ENCODE measurements at places on chromosomes 12 and 14. TPM values are rescaled to one million over a fixed set of nuclear protein-coding genes. Genes with fewer than 3 reads are reported as not detected.

- H3K27me3 ChIP-seq = no peaks in the 10 kb centered on the region
- H3K27ac ChIP-seq = no peak overlapping the region
- H3K4me3 ChIP-seq = no peak overlapping the region
- DNase-seq = no peak
- H3K4me1 ChIP-seq = no peaks in the 10 kb centered on the region
- H3K36me3 ChIP-seq = peaks cover 76% of the 10 kb centered on the region
Measured at GRCh38 chr12:50689437-50689836, 74.5 kb upstream of the ATF1 start.

DNA sequence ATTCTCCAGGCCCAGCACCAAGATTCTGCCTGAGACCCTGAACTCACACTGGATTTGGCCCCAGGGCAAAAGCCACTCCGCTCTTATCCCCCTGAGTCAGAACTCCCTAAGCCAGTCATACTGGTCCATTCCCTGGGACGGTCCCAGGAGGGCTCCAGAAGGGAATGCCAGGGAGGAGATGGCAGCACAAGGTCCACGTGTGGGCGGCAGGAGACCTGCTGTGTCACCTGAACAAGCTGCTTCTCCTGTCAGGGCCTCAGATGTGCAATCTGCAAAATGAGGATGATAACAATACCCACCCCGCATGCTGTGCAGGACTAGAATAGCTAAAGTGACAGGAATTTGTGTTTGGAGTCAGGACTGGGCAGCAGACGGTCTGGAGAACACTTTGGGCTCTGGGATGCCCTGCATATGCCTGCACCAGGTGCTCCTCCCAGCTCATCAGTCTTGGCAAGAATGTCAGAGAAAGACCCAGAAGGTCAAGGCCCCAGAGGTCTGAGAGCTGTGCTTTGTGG is 40.3 kb downstream of the CMKLR1 start:
- H3K36me3 ChIP-seq = no peaks in the 10 kb centered on the region
- H3K4me1 ChIP-seq = peaks cover 32% of the 10 kb centered on the region
- H3K4me3 ChIP-seq = no peak overlapping the region
- no peak for DNase-seq

DNA sequence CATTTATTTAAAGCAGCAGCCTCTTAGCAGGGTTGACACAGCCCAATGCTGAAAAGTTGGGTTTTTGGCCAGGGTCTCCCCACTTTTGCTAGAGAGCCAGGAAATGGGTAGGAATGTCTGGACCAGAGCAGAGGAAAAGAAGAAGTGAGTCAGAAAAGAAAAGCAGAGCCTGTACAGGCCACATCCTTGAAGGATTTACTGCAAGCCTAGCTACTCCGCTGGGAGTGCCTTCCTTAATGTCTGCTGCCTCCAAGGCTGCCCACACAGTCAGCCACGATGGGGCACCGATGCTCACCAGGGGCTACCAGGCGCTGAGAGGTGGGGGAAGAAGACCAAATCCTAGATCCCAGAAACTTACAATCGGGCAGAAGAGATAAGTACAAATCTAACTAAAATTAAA is 139.2 kb downstream of the C12orf75 start:
- no peak overlapping the region for H3K4me3 ChIP-seq
- no peaks in the 10 kb centered on the region for H3K27me3 ChIP-seq
- H3K4me1 ChIP-seq = peaks cover 10% of the 10 kb centered on the region
- H3K27ac ChIP-seq = no peak overlapping the region

- H3K4me1 ChIP-seq = no peaks in the 10 kb centered on the region
- no peaks in the 10 kb centered on the region for H3K36me3 ChIP-seq
- H3K27ac ChIP-seq = no peak overlapping the region
- no peak for DNase-seq
- H3K27me3 ChIP-seq = no peaks in the 10 kb centered on the region
- no peak overlapping the region for H3K4me3 ChIP-seq
Measured at GRCh38 chr12:97182769-97183168, 275.7 kb downstream of the NEDD1 start.

GRCh38 chr12:40446385-40446784 is 221.6 kb downstream of the LRRK2 start:
- H3K27me3 ChIP-seq = no peaks in the 10 kb centered on the region
- no peak for DNase-seq
- no peak overlapping the region for H3K27ac ChIP-seq

DNA sequence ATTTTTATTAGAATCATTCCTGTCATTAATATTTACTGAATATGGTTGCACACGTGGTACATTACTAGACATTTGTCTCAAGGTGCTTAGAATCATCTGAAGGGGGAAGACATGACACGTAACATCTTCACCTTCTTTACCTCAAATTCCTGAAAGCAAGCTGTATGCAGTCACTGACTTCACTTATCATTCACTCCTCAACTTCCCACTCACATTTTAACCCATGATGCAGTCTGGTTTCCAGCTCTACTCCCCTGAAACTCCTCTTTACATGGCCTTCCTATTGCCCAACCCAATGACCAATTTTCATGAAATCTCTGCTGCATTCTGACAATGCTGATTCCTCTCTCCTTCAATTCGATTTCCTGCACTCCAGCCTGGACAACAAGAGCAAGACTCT is 5.8 kb upstream of the PSMC6 start:
- H3K27ac ChIP-seq = no peak overlapping the region
- no peaks in the 10 kb centered on the region for H3K27me3 ChIP-seq
- H3K36me3 ChIP-seq = no peaks in the 10 kb centered on the region
- no peak overlapping the region for H3K4me3 ChIP-seq
- H3K4me1 ChIP-seq = peaks cover 2% of the 10 kb centered on the region

DNA sequence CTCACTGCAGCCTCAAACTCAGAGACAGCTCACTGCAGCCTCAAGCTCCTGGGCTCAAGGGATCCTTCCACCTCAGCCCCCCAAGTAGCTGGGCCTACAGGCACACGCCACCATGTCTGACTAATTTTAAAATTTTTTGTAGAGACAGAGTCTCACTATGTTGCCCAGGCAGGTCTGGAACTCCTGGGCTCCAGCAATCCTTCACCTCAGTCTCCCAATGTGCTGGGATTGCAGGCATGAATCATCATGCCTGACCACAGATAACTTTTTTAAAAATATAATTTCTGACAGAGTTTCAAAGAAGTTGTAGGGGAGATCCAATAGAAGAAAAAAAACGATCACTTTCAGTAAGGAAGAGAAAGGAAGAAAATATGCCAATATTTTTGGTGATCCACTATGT is 189.7 kb upstream of the CDKN3 start:
- no peaks in the 10 kb centered on the region for H3K4me1 ChIP-seq
- no peak overlapping the region for H3K27ac ChIP-seq
- no peaks in the 10 kb centered on the region for H3K27me3 ChIP-seq
- H3K36me3 ChIP-seq = no peaks in the 10 kb centered on the region
- no peak for DNase-seq

GRCh38 chr14:71675900-71676287 is 256.3 kb upstream of the RGS6 start:
- no peaks in the 10 kb centered on the region for H3K4me1 ChIP-seq
- no peak overlapping the region for H3K4me3 ChIP-seq
- H3K36me3 ChIP-seq = peaks cover 9% of the 10 kb centered on the region
- no peak overlapping the region for H3K27ac ChIP-seq
- no peak for DNase-seq
- H3K27me3 ChIP-seq = no peaks in the 10 kb centered on the region

- no peaks in the 10 kb centered on the region for H3K27me3 ChIP-seq
- H3K27ac ChIP-seq = peak overlapping the region; percentile 23
- DNase-seq = peak; percentile 14
Measured at GRCh38 chr12:42585154-42585840, 4.2 kb downstream of the PRICKLE1 start.

DNA sequence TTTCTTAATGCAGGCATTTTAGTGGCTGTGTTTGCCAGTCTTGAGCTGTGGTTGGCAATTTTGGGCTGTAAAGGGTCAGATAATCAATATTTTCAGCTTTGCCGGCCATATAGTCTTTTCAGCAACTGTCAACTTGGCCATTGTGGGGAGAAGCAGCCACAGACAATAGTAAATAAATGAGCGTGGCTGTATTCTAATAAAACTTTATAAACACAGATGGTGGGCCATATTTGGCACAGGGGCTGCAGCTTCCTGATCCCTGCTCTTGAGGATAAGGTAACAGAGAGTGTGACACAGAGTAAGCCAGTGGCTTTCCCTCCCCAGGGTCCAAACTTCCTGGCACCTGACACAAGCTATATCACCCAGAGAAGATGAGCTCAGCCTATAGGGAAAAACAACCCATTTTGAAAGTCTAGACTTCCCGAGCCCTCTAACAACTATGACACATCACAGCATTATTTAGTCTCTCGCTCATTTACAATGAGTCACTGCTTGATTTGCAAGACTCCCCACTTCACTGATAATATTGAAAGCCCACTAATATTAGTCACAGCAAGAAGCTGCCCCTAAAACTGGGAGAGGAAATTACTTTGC is 163.1 kb upstream of the TMPO start:
- H3K27me3 ChIP-seq = no peaks in the 10 kb centered on the region
- no peak overlapping the region for H3K4me3 ChIP-seq
- no peak overlapping the region for H3K27ac ChIP-seq
- DNase-seq = no peak
- no peaks in the 10 kb centered on the region for H3K4me1 ChIP-seq

The SERPINA10 gene
- total RNA-seq = not detected

GRCh38 chr12:91138337-91138920 is 27.1 kb upstream of the LUM start:
- DNase-seq = no peak
- H3K27me3 ChIP-seq = no peaks in the 10 kb centered on the region
- H3K27ac ChIP-seq = peak overlapping the region; percentile 18
- H3K36me3 ChIP-seq = no peaks in the 10 kb centered on the region
- peaks cover 28% of the 10 kb centered on the region for H3K4me1 ChIP-seq

GRCh38 chr12:52362118-52362726 is 5.1 kb downstream of the KRT85 start:
- no peak overlapping the region for H3K27ac ChIP-seq
- H3K4me3 ChIP-seq = no peak overlapping the region
- DNase-seq = no peak
- no peaks in the 10 kb centered on the region for H3K27me3 ChIP-seq
- no peaks in the 10 kb centered on the region for H3K4me1 ChIP-seq

DNA sequence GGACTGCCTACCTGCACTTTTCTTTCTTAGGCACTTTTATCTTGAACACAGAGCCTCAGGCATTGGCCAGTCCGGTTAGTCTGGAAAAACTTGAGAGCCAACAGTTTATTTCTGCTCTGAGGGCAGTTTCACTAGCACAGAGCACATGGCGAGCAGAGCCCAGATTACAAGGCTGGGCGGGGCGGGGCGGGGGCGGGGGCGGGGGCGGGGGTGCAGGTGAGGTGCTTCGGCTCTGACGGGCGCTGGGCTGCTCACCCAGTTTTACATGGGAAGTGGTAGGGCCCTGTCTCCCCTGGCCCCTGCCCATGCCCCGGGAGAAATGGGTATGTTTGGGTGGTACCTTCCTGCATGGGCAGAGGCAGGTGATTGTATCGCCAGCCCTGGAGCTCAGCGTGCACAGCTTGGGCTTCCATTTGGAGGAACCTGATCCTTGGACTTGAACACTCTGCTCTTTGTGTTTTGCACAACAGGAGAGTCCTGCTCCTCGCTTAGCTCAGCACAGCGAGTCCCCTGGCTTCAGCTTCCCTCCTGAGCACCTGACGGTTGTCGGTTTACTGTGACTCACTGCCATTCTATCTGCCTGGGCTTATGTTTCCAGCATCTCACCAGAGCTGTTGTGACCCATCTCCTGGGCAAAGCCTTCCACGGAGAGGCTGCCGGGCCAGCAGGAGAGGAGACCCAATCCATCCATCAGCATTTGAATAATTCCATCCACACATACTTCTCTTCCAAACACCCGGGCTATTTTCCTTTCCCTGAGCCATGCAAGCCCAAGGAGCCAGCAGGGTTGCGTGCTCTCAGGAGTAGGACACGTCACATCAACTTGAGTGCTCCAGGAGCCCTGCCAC is 108.5 kb downstream of the ARF6 start:
- H3K27ac ChIP-seq = peak overlapping the region; percentile 82
- peaks cover 56% of the 10 kb centered on the region for H3K4me1 ChIP-seq
- no peak overlapping the region for H3K4me3 ChIP-seq
- H3K27me3 ChIP-seq = no peaks in the 10 kb centered on the region

GRCh38 chr12:53489242-53489864 is 9.9 kb downstream of the MAP3K12 start:
- peaks cover 37% of the 10 kb centered on the region for H3K36me3 ChIP-seq
- H3K27ac ChIP-seq = no peak overlapping the region
- no peak overlapping the region for H3K4me3 ChIP-seq
- H3K4me1 ChIP-seq = peaks cover 26% of the 10 kb centered on the region

- peak overlapping the region; percentile 56 for H3K4me3 ChIP-seq
- peaks cover 28% of the 10 kb centered on the region for H3K4me1 ChIP-seq
- peak overlapping the region; percentile 53 for H3K27ac ChIP-seq
- H3K36me3 ChIP-seq = no peaks in the 10 kb centered on the region
Measured at GRCh38 chr14:100221533-100222223, 17.3 kb upstream of the YY1 start.

DNA sequence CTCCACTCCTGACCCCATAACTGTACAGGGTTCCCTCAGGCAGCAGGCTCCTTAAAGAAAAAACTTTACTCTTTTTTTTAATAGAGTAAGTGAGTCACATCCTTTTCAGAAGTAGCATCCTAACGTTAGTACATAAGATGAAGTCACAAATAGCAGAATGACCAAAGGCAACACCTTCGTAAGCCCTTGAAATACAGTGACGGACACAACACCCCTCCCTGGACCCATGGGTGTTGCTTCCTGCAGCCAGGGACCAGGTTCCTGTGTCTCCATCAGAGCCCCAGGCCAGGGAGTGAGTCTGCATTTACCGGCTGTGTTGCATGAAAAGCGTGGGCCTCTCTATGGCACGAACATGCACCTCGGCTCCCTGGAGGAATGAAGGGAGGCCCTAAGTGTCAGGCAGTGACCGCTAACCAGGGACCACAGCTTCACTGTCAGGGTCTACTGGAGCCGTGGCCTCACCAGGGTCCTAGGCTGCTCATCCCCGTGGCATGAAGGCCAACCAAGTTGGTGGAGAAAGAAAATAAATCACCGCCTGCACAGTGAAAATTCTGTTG is 340.0 kb upstream of the SFSWAP start:
- no peak overlapping the region for H3K4me3 ChIP-seq
- no peak for DNase-seq
- no peaks in the 10 kb centered on the region for H3K36me3 ChIP-seq
- no peaks in the 10 kb centered on the region for H3K27me3 ChIP-seq
- no peak overlapping the region for H3K27ac ChIP-seq
- H3K4me1 ChIP-seq = no peaks in the 10 kb centered on the region

GRCh38 chr12:11753150-11753499 is 103.7 kb downstream of the ETV6 start:
- H3K4me1 ChIP-seq = peaks cover 75% of the 10 kb centered on the region
- no peaks in the 10 kb centered on the region for H3K36me3 ChIP-seq
- H3K27ac ChIP-seq = peak overlapping the region; percentile 92
- no peaks in the 10 kb centered on the region for H3K27me3 ChIP-seq
- no peak overlapping the region for H3K4me3 ChIP-seq

The CCDC197 gene
- total RNA-seq = not detected

The FCF1 gene
- total RNA-seq = 22.5 TPM

The NTF3 gene
- not detected for total RNA-seq

The RPS29 gene
- 795 TPM for total RNA-seq

DNA sequence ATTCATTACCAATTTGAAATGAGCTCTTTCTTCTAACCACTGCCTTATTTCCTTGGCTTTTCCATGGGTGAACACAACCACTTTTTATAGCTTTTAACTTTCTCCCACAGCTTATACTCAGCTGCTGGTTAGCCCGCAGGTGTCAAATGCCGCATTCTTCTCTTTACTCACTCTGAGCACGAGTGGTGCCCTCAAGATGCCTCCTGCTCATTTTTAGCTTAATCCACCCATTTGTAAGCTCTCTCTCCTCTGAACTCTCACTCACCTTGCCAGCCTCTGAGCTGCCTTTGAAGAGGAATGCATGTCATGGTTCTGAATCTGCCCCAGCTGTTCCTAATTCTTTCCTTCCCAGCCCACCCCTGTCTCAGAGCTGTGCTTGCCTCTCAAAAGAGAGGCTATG is 449.4 kb upstream of the PRICKLE1 start:
- no peaks in the 10 kb centered on the region for H3K4me1 ChIP-seq
- H3K36me3 ChIP-seq = no peaks in the 10 kb centered on the region
- H3K27me3 ChIP-seq = no peaks in the 10 kb centered on the region
- H3K4me3 ChIP-seq = no peak overlapping the region
